Lung (tissue), 17 donors: ENCODE measurements at places on chromosomes 3 and 15. TPM values are rescaled to one million over a fixed set of nuclear protein-coding genes. Genes with fewer than 3 reads are reported as not detected.

Gene IL17RD
- total RNA-seq: 1.9 TPM

Gene USP50
- total RNA-seq: not detected

Gene SPCS1
- 94.1 TPM for total RNA-seq

GRCh38 chr15:77012868-77013267, 17.9 kb downstream of the PSTPIP1 start:
- no peak overlapping the region for H3K4me3 ChIP-seq
- no peak overlapping the region for H3K27ac ChIP-seq
- no peak for DNase-seq
- no peaks in the 10 kb centered on the region for H3K4me1 ChIP-seq
- H3K27me3 ChIP-seq: no peaks in the 10 kb centered on the region
- peaks cover 1% of the 10 kb centered on the region for H3K36me3 ChIP-seq

- no peaks in the 10 kb centered on the region for H3K4me1 ChIP-seq
- H3K27me3 ChIP-seq: no peaks in the 10 kb centered on the region
- no peaks in the 10 kb centered on the region for H3K36me3 ChIP-seq
- H3K4me3 ChIP-seq: no peak overlapping the region
Measured at GRCh38 chr15:56344336-56344735, 20.9 kb upstream of the TEX9 start.

GRCh38 chr3:197394464-197395321, 96.3 kb upstream of the DLG1 start:
- no peaks in the 10 kb centered on the region for H3K36me3 ChIP-seq
- DNase-seq: peak; percentile 38
- no peak overlapping the region for H3K4me3 ChIP-seq
- H3K4me1 ChIP-seq: peaks cover 12% of the 10 kb centered on the region
- H3K27me3 ChIP-seq: no peaks in the 10 kb centered on the region

DNA sequence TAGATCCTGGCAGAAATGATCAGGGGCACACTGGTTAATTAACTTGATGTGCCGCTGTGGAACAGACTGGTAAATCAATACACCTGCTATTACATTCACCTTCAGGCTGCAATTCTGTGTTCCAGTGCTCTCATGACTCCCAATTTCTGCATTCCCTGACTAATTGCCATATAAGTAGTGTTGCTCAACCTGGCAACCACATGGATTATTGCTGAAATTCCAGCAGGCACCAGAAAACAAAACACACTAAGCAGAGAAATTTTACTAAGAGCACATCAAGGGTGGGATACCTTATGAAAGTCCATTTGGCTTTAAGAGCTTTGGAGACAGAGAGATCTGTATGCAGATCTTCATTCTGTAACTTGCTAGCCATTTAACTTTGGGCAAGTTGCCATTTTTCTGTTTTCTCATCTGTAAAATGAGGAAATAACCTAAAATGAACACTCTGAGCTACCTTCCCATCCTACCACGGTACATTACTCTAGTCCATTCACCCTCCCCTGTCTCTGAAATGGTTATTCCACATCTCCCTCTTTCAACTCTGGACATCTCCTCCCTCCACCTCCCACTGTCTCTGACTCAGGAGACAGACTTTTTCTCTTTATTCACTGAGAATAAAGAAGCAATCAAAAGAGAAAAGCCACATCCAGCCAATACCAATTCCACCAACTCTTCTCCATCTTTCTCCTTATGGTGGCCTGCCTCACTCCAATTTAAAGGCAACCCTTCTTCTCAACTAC, 54.6 kb downstream of the STAC start:
- no peaks in the 10 kb centered on the region for H3K4me1 ChIP-seq
- H3K27me3 ChIP-seq: no peaks in the 10 kb centered on the region
- H3K27ac ChIP-seq: peak overlapping the region; percentile 29
- no peak overlapping the region for H3K4me3 ChIP-seq
- DNase-seq: no peak
